Stimulated activated CD8-positive, alpha-beta memory T cell treated with anti-CD3 and anti-CD28 coated beads, Interleukin-7, amount 100 ng/mL, for 24 hours (primary cell): ENCODE measurements at places on chromosomes 16 and 17.

- DNase-seq = no peak
These were observed 1.4 kb downstream of the CBFB start for GRCh38 chr16:67030221-67030962.

DNA sequence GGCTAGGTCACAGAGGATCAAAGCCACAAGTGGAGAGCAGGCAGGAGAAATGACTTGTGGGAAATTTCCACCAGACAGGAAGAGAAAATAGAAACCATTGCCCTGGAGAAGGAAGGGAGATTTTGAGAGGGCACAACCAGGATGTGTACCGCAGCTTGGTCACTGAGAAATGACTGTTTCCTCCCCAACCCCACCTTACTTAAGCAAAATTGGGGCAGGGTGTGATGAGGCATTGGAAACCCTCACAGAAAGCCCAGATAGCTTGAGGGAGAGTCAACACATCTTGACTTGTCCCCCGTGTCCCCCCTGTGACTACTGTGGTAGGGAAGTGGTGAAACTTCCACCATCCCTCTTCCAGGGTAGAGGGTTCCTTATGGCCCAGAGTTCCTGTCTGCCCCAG lies 113.5 kb upstream of the FAM20A start:
- DNase-seq = no peak

DNA sequence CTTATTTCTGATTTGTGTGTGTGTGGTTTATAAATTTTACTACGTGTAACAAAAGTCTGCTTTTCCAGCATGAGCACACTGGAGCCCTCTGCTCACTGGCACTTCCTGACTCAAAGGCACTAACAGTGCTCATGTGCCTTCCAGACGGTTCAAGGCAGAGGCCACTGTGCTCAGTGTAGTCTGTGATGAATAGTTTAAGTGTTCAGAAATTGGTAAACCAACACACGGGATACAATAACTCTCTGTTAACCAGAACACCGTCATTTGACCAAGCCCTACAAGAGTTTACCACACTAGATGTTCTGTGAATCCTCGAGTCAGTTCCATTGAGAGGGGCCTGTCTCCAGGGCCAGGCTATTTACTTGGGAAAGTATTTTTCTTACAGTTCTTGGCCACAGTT lies 191.9 kb downstream of the MRTFB start:
- DNase-seq = no peak

DNA sequence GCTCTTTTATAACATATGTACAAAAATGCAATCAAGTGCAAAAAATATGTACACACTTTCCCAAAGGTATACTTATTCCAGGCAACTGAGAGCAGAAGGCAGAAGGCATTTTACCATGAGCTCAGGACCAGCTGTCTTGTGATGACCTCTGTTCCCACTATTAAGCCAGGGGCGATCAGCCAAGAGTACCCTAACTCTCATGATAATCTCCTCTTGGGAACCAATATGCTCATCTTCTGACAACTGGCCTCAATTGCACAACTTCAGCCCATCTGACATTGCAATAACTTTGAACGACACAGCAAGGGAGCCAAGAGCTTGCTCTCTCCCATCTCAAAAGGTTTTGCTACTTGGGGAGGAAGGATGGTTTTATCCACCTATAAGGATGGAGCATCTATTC lies 471.9 kb downstream of the HS3ST3B1 start:
- DNase-seq = no peak

DNA sequence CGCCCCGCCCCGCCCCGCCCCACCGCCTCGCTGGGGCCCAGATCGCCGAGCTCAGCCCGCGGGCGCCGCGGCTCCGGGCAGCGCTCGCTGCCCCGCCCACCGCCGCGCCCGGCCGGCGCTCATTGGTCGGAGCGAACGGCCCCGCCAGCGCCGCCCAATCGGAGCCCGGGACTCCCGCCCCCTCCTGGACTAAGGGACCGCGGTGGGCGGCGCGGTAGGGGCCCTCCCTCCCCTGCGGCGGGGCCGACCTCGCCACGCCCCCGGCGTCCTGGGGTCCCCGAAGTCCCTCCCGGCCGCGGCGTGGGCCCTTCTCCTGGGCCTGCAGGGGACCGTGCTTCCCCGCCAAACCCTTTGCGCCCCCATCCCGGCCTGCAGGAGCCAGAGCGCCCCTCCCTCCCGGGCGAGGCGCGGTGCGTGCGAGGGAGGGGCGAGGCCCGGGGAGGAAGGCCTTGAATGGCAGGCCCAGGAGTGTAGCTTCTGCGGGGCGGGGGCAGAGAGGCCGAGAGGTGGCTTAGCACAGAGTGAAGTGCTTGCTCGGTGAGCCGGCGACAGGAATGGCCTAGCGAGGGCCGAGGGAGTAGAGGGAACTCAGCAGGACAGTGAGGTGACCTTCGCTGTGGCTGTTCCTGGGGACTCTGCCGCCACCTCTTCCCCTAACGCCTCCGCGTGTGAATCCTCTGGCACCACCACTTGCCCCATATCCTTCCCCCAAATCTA lies at the start of gene CAMKK1:
TSS of gene CAMKK1 (minus strand) at position 51 of the 717 bp plus-strand sequence. CDS start 7,366 bp downstream, outside the sequence.
- DNase-seq = peak; percentile 76

DNA sequence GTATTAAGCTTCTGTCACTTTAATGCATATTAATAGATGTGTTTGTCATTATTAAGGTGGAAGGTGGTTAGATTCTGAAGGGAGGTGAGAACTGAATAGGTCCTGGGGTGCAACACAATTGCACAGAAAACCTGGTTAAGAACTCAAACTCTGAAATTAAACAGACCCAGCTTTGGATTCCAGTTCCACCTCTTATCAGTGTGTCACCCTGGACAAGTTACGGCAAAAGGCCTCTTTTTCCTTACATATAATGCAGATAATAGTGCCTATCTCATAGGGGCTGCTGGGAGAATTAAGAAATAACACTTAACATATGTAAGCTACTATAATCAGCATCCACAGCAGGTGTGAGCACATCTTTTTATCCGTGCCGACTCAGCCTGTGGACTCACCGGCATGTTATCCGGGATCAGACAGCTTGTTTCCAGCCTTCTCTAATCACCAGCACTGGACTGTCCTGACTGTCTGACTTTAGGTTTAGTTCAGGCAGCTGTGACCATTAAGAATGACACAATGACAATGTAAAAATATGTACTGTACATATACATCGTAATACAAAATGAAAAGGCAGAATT lies 31.4 kb downstream of the TEX2 start:
- DNase-seq = no peak

DNA sequence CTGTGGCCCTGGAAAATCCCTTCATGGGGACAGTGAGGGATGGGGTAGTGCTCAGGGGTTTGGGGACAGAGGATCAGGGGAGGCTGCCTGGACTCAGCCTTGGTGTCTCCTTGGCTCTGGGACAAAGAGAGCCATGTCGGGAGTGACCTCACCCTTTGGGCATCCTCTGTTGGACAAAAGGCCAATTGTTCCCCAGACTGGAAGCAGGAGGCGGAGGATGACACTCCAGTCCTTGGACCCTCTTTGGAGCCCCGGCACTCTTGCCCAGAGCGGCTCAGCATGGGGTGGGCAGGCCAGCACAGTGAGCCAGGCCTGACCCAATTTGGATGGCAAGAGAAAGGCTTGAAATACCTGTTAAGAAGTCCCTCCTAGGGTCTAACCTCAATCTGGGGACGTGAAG lies 39.4 kb upstream of the PHB1 start:
- no peak for DNase-seq

DNA sequence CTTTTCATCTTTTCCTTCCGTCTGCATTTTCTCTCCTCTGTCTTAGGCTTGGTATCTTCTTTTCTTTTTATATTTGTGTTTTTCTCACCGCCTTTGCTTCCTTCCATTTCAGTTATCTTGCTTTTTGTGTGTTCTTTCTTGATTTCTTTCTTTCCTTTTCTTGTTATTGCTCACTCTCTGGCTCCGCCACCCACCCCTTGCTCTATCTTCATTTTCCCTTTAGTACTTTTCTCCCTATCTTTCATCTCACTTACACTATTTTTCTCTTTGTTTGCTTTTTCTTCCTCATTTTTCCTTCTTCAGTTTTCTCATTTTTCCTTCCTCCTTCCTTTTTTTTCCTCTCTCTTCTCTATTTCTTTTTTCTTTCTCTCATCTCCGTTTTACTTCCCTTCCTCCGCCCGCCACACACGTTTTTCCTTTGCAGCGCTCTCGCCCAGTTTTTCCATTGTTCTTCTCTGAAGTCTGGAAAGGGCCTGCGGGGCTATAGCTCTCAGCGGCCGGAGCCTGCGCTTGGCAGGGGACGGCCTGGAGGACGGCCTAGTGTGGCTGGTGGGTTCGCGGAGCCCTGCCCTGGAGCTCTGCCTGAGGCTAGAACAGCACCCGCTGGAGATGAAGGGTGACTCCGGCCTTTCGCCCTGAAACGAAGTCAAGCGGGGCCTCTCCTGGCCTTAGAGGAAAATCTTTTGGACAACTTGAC lies 5.2 kb upstream of the HOXB13 start:
- DNase-seq = no peak

- DNase-seq = peak; percentile 27
These were observed 1.3 kb upstream of the TMEM92 start for GRCh38 chr17:50272711-50273653.

DNA sequence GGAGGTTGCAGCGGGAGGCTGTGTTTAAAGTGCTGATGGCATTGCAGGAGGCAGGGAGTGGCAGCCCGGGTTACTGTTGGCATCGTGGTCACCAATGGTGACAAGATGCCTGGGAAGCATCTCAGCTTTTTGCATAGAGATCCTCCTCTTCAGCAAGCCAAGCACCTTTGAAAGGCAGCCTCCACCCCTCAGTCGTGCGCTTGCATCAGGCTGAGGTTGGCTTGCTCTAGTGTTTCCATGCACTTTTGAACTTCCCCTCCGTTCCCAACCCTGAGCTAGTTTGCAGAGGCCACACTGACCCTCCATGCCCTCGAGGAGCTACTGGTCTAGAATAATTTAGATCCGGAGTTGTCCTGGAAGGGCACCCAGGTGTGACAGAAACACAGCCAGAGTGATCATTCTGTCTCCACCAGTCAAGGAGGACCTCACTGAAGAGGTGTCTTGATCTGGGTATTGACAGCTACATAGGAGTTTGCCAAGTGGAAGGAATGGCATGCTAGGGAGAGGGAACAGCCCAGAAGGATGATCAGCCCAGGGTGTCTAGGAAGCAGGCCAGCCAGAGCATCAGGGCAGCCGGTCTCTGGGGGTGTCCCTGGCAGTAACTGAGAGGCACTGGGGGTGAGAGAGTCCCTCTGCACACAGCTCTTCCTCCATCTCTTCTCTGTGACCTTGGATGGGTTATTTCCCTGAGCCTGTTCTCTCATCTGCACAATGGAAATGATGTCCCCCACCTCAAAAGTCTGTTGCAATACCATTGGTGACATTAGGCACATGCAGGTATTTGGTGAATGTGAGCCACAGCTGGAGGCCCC lies 7.7 kb downstream of the BEAN1 start:
- no peak for DNase-seq

DNA sequence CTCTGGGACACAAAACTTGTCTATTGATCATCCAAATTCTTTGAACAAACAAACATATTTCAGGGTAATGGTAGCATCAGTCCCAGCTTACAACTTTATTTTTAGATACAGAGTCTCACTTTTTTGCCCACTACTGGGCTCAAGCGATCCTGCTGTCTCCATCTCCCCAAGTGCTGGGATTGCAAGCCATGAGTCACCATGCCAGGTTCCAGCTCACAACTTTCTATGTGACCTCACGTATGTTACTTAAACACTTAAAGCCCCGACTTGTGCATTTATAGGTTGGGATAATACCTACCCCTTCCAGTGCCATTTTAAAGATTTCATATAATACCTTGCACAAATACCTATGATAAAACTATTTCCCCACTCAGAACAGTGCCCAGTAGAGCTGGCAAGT lies 42.0 kb upstream of the KSR1 start:
- no peak for DNase-seq

GRCh38 chr17:77681861-77682260 lies 276.6 kb upstream of the TNRC6C start:
- no peak for DNase-seq

- no peak for DNase-seq
These were observed 26.1 kb upstream of the ZNF750 start for GRCh38 chr17:82865774-82866395.

GRCh38 chr17:31647661-31648060 lies 211.4 kb downstream of the COPRS start:
- DNase-seq = no peak

- no peak for DNase-seq
These were observed 2.3 kb upstream of the NT5M start for GRCh38 chr17:17300624-17301568.

- DNase-seq = no peak
These were observed 78.7 kb downstream of the CDYL2 start for GRCh38 chr16:80725566-80726162.

- DNase-seq = no peak
These were observed 6.3 kb downstream of the CNTD1 start for GRCh38 chr17:42804918-42805367.

- DNase-seq = no peak
These were observed 140.5 kb downstream of the TRIM37 start for GRCh38 chr17:58966208-58966607.

DNA sequence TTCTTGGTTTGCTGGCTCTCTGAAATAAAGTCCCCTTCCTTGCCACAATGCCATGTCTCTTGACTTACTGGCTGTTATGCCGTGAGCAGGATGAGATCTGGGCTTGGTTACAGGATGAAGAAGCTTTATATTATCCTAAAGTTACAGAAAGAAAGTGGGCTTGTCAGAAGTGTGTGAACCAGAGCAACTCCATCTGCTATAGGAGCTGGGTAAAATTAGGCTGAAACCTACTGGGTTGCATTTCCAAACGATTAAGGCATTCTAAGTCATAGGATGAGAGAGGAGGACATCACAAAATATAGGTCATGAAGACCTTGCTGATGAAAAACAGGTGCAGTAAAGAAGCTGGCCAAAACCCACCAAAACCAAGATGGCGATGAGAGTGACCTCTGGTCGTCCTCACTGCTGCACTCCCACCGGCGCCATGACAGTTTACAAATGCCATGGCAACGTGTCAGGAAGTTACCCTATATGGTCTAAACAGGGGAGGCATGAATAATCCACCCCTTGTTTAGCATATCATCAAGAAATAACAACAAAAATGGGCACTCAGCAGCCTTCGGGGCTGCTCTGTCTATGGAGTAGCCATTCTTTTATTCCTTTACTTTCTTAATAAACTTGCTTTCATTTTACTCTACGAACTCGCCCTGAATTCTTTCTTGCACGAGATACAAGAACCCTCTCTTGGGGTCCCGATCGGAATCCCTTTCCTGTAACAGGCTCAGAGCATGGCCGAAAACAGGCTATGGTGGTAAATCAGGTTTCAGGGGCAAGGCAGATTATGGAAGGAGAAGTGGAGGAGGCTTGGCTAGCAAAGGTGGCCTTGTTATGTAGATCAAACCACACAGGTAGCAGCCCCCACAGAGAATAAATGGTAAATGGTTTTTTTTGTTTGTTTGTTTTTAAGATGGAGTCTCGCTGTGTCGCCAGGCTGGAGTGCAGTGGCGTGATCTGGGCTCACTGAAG lies 81.3 kb upstream of the C16orf82 start:
- DNase-seq = no peak
